ENCODE measurements at places on chromosomes 13 and 19.
A peak's percentile ranks its signal among the peaks of the same experiment; 100 is the strongest.

DNA sequence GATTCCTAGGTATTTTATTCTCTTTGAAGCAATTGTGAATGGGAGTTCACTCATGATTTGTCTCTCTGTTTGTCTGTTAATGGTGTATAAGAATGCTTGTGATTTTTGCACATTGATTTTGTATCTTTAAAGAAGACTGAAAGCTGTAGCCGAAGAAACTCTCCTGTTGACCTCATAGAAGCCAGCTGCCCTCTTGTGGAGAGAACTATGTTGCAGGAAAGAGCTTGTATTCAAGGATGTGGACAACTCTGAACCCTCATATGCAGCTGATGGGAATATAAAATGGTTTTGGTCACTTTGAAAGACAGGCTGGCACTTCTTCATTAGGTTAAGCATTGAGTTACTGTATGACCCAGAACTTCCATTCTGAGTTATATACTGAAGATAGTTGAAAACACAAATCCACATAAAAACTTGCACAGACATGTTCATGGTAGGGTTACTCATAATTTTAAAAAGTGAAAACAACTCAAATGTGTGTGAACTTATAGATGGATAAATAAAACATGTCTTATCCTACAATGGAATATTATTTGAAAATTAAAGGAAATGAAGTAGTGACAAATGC, 65.8 kb upstream of the SLITRK6 start:
- peak; percentile 75 for DNase-seq

DNA sequence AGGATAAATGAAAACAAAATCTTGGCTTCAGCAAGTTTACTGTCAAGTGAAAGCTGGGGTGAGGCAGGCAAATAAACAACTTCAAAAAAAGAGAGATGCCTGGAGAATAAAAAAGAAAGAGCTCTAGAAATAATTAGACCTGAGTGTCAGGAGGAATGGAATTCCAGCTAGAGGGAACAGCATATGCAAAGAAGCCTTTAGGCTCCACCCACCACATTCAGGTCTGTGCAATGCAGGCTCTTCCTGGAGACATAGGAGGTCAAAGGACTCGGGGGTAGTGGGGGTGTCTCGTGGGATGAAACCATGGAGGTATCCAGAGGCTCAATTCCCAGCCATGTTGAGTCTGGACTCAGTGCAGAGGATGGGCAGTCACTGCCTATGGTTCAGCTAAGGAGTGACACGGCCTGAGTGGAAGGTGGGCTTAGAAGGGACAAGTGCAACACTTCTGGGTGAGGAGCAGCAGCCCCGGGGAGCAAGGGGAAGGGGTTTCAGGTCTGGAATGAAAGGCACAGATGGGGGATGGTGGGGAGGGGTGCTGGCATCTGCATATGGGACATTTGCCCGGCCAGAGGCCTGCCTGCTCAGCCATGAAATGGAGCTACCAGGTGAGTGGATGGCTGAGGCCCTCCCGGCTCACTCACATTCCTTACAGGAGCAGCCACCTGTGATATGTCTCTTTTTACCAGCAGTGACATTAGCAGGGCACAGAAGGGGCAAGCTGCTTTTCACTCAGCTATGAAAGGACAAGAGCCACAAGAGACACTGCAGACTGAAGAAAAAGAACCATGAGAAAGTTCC, 12.3 kb downstream of the LATS2 start:
- DNase-seq: no peak

- no peak for DNase-seq
These were observed 145.8 kb upstream of the ZNF507 start for GRCh38 chr19:32199501-32200040.

DNA sequence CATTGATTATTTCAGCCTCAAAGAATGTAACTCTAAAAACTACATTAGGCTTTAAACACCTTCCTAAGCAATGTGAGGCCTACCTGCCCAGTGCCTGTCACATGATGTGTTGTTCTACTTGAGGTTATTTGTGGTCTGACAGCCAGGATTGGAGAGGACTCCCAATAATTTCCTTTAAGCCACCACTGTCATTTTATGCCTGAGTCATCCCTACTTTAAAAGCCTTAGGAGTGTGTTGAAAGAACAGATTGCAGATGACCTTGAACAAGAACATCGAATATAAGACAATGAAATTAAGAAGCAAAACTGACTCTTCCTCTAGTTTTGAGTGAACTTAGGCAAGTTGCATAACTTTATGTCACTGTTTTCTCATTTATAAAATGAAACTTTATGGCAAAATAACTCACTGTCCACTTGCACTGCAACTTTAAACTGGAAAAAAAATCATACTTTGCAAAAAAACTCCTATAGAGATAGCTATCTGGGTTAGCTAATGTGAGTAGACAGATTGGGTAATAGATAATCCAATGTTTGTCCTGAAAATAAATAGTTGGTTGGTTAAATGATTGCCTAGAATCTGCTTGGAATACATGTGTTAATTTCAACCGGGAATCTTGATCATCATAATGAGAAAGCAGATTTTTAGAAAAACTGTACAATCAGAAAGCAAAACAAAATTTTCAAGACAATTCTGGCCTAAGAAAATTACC, 361.2 kb downstream of the SUCLA2 start:
- peak; percentile 35 for DNase-seq

- no peak for DNase-seq
These were observed 23.9 kb upstream of the CEBPG start for GRCh38 chr19:33349319-33350289.
